ENCODE measurements at places on chromosomes 4 and X.

DNA sequence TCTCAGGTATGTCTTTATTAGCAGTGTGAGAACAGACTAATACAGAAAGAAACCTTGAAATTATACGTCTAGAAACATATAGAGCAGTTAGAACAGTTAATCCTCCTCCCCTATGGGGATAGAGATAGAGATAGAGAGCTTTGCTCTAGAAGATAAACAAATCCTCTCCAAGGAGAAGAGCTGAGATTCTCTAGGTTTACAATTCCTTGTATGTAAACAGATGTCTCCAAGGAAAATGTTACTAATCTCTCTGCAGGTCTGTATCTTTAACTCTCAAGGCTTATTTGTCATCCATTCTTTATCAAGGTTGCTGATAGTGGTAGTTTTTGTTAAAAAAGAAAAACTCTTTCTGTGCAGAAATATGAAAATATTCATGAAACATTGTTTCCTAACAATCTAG is 282.1 kb upstream of the GIMD1 start:
- no peak for DNase-seq

- DNase-seq = no peak
Observed at GRCh38 chr4:16125571-16126445, 42.0 kb upstream of the PROM1 start.

DNA sequence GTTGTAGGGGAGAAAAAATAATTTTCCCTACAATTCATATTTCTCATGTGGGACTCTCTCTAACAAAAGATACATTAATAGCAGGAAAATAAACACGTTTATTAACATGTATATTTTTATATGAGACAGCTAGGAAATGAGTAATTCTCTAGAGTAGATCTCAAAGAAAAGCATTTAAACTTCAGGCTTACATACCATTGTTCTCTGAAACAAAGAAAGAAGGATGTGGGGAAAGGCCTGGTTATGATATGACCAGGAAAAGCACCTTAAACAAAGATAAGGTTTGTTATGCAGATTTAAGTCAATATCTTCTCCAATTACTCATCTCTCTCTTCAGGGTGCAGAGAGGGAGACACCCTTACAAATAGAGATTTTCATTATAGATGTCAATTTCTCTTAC is 131.3 kb downstream of the SLC7A11 start:
- no peak for DNase-seq

DNA sequence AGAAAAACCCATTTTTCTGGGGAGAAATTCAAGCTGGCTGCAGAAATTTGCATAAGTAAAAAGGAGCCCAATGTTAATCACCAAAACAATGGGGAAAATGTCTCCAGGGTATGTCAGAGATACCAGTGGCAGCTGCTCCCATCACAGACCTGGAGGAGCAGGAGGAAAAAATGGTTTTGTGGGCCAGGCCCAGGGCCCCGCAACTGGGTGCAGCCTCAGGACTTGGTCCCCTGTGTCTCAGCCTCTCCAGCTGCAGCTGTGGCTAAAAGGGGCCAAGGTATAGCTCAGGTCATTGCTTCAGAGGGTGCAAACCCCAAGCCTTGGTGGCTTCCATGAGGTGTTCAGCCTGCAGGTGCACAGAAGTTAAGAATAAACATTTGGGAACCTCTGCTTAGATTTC is 536.4 kb upstream of the FRG1 start:
- DNase-seq = no peak

GRCh38 chr4:138494116-138494515 is 252.0 kb upstream of the SLC7A11 start:
- no peak for DNase-seq

- no peak for DNase-seq
Observed at GRCh38 chrX:97117572-97117971, 233.9 kb downstream of the RPA4 start.

- peak; percentile 79 for DNase-seq
Observed at GRCh38 chrX:56995271-56995994, at the start of gene SPIN3. Gene SPIN3, minus strand, starts transcription at chrX:56995541. Its CDS starts 594 bp downstream, at chrX:56994947.

- no peak for DNase-seq
Observed at GRCh38 chr4:5027346-5027745, 8.1 kb upstream of the CYTL1 start.

- peak; percentile 18 for DNase-seq
Observed at GRCh38 chr4:127479031-127479622, 153.6 kb upstream of the INTU start.

DNA sequence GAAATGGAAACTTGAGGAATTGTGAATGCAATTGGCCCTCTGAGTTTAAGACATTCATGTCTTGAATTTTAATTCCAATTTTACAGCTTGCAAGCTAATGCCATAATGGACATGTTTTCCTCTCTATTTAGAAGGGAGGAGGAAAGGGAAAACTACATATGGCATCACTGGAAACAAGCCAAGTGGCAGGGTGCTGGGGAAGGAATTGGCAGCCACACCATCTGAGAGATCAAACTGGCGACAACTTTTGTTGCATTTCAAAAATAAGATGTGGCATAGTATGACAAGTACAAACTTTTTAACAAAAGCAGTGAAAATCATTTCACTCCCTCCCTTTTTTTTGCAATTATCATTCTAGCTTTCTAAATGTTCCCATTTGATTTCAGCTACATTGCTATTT is 615.6 kb downstream of the CENPC start:
- DNase-seq = no peak

DNA sequence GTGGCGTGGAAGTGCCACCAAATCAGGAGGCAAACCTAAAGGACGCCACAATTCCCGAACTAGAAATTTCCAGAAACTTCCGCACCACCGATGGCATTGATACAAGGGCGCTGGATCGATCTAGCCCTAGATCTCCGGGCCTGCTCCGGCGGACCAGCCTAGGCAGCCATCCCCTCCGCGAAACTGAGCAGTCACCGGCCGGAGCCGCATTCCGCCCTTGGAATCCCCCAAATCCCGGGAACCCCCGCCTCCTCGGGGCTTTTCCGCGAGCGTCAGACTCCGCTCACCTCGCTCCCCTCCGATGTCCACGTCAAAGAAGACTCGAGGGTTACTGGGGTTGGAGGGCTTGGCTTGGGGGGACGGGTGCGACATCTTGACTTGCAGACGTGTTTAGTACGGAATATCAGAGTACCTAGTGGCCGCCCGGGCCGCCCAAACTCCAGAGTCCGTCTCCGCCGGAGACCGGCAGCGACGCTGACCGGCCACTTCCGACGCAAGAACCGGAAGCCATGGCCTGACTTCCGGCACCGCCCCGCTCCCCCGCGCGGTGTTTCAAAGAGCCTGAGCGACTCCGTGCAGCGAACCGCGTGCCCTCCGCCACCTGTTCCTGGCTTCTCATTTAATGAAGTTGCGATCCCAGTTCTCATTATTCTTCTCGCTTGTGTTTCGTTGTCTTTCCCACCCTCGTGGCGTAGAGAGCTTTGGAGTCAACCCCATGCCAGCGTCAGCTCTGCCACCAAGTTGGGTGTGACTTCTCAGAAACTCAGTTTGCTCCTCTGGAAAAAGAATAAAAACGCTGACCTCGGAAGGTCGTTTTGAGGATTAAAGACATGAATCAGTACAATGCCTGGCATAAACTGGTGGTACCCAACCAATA is at the start of gene PPID:
Gene PPID, minus strand, starts transcription at position 480 of the 877 bp plus-strand sequence. Its CDS starts 108 bp downstream, at position 372.
- peak; percentile 93 for DNase-seq

DNA sequence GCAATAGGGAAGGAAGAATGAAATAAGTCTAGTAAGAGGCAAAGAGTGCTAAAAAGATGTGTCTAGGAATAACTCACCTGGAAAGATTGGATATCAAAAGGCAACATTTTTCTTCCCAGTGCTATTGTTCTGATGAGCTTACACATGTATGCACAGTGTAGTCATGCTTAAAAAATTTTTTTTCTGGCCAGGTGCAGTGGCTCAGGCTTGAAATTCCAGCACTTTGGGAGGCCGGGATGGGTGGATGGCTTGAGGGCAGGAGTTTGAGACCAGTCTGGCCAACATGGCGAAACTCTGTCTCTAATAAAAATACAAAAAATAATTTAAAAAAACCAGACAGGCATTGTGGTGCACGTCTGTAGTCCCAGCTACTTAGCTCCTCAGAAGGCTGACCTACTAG is 795.8 kb upstream of the IGFBP7 start:
- no peak for DNase-seq

- DNase-seq = no peak
Observed at GRCh38 chr4:139797287-139797686, 131.7 kb downstream of the MGST2 start.

- DNase-seq = no peak
Observed at GRCh38 chr4:181845617-181846016, 397.6 kb upstream of the TENM3 start.

GRCh38 chr4:1414831-1415680 is 8.8 kb upstream of the NKX1-1 start:
- peak; percentile 62 for DNase-seq

DNA sequence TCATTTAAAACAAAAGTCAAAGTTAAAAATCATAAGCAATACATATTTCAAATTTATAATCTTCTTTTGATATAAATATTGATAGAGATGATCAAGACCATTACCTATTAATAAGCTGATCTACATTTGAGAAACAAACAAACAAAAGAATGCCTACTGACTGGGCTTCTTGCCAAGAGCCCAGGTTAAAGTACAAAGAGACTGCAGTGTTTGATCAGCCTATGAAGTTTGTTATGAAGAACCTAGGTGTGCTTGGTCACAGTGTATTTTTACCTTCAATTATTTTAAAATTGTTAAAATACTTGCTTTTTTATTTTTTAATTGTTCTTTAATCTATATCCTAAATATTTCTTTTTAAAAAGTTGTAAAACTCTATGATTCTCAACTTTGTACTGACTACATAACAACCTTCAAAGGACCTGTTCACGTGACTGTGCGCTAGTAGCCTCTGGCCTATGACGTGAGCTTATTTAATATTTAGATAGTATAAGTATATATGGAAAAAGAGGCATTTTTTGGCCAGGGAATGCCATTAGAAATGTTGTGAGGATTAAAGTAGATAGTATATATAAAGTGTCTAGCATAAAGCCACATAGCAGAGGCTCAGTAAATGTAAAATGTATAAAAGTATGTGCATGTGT is 11.4 kb upstream of the SLC39A8 start:
- DNase-seq = no peak

- DNase-seq = no peak
Observed at GRCh38 chr4:24644983-24645764, 60.8 kb upstream of the DHX15 start.

- DNase-seq = no peak
Observed at GRCh38 chr4:155620637-155621036, 46.0 kb upstream of the GUCY1A1 start.

- no peak for DNase-seq
Observed at GRCh38 chr4:71189471-71189870, 149.3 kb upstream of the SLC4A4 start.

- no peak for DNase-seq
Observed at GRCh38 chr4:105510245-105510644, 36.4 kb upstream of the PPA2 start.

- DNase-seq = no peak
Observed at GRCh38 chrX:112672788-112673560, 6.8 kb downstream of the LHFPL1 start.

GRCh38 chr4:72119946-72120345 is 88.1 kb downstream of the NPFFR2 start:
- no peak for DNase-seq

- DNase-seq = no peak
Observed at GRCh38 chrX:149152941-149153340, 352.2 kb downstream of the IDS start.

- DNase-seq = no peak
Observed at GRCh38 chrX:110743679-110744340, 51.8 kb downstream of the CHRDL1 start.

DNA sequence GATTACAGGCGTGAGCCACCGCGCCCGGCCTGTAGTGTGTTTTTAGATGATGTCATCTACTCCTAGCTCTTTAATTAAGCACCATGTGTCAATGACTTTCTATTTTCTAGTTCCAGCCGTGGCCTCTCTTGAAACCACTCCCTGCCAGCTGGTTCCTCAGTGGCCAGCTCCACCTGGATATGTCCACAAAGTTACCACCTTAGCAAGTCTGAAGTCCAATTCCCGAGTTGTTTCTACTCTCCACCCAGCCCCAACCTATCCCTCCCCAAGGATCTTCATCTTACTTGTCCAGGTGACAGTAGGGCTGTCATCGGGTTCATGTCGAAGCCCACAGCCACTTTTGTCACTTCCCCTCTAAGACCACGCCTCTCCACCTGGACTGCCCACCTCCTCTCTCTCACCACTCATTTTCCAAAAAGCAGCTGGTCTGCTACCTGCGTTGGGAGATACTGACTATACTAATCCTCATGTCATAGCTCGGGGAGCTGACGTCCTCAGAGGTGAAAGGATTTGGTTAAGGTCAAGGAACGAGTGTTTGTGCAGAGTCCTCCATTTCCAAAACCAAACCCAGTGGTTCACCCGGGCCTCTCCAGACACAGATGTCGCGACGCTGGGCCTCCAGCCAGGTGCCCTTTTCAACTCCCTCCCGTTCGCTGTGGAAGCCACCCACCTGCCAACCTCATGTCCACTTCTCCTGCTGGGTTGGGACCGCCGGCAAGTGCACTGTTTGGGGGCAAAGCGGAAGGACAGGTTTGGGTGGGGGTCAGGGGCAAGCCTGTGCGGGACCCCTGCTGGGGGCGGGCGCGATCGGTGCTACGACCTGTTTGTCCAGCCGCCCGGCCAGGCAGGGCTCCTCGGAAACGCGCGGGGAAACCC is 704 bp downstream of the FAM3A start:
- no peak for DNase-seq

GRCh38 chrX:3216581-3217180 is 129.8 kb downstream of the MXRA5 start:
- DNase-seq = no peak

- no peak for DNase-seq
Observed at GRCh38 chr4:122086338-122087065, 65.6 kb upstream of the BLTP1 start.

DNA sequence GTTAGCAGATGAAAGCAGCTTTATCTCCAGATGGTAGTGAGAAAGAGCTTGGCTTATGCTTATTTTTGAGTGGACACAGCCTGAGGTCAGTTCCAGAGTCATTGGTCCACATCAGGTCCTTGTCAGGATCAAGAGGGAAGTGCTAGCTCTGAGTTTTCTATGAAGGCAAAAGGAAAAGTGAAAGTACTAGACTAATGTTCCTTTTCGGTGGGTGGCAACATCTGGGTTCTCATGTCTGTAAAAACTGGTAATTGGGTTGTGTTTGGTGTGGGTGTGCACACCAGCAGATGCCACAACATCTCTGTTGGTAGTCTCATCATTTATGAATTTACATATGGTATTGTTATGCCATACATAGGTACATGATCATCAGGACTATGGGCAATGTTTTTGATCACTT is 210.5 kb downstream of the PWWP3B start:
- DNase-seq = no peak

All from iPS-NIHi11 (cell line).